Dermis microvascular lymphatic vessel endothelial cell (primary cell): ENCODE measurements at places on chromosomes 13 and 19.

- DNase-seq = no peak
Observed at GRCh38 chr13:113663934-113664333, 3.1 kb upstream of the GRK1 start.

DNA sequence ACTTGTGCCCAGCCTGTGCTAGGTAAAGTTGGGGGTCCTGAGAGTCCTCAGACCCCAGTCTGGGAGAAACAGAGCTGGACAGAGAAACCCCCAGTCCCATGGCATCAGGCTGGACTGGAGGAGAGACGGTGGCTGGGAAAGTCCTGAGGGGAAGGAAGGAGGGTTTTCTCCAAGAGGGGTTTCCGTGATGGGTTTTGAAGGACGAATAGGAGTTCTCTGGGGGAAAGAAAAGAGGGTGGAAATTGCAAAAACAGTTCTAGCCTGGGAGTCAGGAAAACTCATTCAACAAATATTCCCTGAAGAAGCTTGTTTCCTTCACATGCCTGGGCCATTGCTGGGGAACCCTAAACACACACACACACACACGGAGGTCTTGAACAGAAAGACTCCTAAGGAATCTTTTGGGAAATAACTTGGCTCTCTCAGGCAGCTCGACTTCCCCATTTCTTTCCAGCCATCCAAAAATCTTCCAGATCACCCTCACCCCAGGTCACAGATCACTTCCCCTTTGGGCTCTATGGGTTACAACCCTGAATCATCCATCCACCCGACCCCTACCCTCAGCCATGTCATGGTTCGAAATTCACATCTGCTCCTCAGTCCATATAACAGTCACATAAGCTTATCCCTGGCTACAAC, 47.5 kb downstream of the COLGALT1 start:
- DNase-seq = no peak

DNA sequence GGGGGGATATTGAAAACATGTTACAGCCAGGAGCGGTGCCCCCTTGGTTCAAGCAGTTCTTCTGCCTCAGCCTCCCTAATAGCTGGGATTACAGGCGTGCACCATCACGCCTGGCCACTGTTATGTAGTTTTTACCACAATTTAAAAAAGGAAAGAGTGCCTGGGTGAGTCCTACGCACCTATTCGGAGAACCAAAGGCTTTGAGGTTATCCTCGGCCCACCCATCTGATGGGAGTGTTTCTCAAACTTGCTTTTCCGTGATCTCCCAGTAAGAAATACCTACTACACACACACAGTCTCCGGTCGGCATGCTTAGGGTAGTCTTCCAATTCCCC, 4.2 kb upstream of the GP6 start:
- DNase-seq = no peak

DNA sequence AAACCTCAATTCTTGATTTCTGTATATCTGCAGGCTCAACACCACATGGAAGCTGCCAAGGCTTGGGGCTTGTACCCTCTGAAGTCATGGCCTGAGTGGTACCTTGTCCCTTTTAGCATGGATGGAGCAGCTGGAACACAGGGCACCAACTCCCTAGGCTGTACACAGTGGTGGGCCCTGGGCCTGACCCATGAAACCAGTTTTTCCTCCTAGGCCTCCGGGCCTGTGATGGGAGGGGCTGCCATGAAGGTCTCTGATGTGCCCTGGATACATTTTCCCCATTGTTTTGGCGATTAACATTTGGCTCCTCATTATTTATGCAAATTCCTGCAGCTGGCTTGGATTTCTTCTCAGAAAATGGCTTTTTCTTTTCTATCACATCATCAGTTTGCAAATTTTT, 131.6 kb downstream of the NDFIP2 start:
- no peak for DNase-seq

DNA sequence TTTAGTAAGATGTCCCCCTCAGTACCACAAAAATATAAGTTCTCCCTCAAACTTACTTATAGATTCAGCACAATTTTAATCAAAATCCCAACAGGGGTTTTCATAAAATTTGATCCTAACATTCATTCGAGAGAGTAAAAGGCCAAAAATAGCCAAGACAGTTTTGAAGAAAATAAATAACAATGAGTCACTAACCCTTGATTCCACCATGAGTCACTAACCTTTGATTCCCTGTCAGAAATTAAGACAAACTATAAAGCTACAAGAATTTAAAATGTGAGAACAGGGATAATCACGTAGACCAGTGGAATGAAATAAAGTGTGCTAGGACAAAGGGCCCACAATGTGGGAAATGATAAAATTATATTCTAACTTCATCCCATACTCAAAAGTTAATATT, 320.3 kb downstream of the SUCLA2 start:
- no peak for DNase-seq

- no peak for DNase-seq
Observed at GRCh38 chr13:111488486-111489132, 168.2 kb downstream of the TEX29 start.

- DNase-seq = peak; percentile 36
Observed at GRCh38 chr19:48596679-48597465, 9.7 kb upstream of the SPACA4 start.

- DNase-seq = no peak
Observed at GRCh38 chr13:76389321-76389720, 496.9 kb downstream of the KCTD12 start.

DNA sequence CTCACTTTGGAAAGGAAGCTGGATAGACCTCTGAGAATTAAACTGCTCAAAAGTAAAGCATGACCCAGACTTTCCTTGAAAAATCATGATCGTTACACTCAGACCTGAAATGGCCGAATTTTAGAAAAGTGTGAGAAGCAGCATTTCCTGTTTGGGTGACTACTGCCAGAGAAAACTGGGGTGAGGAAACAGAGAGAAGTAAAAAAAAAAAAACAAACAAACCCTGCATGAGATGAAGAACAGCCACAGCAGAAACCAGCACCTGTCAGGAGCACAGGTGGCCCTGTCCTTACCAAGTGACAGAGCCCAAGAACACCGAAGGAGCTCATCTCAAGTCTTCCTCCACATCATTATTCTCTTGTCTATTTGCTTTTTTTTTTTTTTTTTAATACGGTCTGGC, 12.0 kb upstream of the ADPRHL1 start:
- DNase-seq = no peak

- no peak for DNase-seq
Observed at GRCh38 chr13:93411186-93411680, 184.6 kb downstream of the GPC6 start.

- peak; percentile 64 for DNase-seq
Observed at GRCh38 chr13:79973533-79973963, 367.4 kb downstream of the SPRY2 start.

DNA sequence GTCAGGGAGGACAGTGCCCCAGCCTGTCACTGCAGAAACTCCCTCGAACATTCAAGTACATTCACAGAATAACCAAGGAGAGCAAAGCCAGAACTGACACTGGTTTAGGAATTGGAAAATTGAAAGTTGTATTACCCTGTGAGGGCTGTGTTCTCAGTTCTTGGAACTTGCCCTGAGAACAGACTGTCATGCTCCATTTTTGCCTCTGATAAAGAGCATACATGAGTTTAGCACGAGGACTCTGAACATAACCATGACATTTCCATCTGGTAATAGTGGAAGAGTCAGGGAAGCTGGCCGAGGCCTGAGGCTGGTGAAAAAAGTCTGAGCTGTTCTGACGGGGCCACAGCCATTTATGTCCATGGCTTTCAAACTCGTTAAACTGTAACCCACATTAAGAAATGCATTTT, 15.2 kb upstream of the SLC25A30 start:
- no peak for DNase-seq

GRCh38 chr13:94236872-94237271, 242.6 kb downstream of the DCT start:
- DNase-seq = peak; percentile 47

DNA sequence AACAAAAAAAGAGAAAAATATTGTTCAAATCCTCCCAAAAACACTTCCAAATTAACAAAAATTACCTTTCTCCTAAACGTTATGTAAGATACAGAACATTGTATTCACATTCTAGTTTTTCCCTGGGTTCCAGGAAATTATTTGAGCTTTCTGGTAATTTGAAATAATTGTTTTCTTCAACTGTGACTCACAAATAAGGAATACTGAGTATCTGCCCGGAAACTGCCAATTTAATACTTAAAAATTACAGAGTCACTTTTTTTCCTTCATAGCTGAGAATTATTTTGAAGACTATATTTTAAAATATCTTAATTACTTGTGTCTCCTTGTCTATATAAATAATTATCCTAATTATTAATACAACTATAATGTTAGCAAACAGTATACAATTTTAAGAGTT, 709.0 kb upstream of the ARGLU1 start:
- DNase-seq = peak; percentile 17

- DNase-seq = peak; percentile 3
Observed at GRCh38 chr19:43300876-43301765, 31.8 kb upstream of the PSG9 start.

GRCh38 chr13:97387890-97388289, 46.1 kb upstream of the RAP2A start:
- no peak for DNase-seq

GRCh38 chr13:84566780-84567179, 684.5 kb upstream of the SLITRK1 start:
- no peak for DNase-seq

GRCh38 chr13:41960637-41961465, at the start of gene VWA8:
TSS of gene VWA8 (minus strand) at chr13:41961109. CDS start at chr13:41961015, 94 bp downstream.
- DNase-seq = peak; percentile 34
